ENCODE measurements at places on chromosomes 1 and 21.

DNA sequence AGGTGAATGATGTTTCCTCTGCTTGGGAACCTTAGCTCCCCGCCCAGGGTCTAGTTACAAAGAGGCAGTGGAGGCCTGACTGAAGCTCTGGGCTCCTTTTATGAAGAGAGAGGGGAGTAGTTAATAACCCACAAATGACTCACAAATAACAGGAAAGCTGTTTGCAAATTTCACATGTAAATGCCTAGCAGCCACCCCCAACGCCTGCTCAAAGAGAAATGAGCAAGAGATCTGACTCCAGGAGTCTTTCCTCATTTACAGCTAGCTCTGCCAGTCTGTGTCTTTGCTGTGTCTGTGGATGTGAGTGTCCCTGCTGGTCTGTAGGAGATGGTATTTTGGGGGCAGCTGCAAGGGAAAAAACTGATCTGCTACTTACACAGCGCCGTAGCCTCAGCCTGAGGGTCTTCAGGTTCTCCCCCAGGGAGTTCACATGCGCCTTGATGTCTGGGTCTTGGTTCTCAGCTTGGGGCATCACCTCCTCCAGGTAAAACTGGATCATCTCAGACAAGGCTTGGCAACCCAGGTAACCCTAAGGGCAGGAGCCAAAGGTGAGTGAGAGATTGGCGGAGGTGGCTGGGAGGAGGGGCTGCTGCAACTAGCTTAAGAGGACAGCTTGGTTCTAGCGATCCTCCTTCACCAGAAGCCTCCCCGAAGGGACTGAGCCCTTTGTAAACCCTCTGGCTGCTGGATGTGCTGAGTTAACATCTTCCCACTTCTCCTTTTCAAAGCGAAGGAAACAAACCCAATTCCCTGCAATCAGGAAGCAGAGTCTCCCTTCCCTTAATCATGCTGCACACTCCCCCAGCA lies at the start of gene IL19:
TSS of gene IL19 (plus strand) at position 243 of the 807 bp plus-strand sequence. CDS start 65,890 bp downstream, outside the sequence.
- no peak for DNase-seq

GRCh38 chr1:218728898-218729565 lies 383.9 kb downstream of the TGFB2 start:
- no peak for DNase-seq

DNA sequence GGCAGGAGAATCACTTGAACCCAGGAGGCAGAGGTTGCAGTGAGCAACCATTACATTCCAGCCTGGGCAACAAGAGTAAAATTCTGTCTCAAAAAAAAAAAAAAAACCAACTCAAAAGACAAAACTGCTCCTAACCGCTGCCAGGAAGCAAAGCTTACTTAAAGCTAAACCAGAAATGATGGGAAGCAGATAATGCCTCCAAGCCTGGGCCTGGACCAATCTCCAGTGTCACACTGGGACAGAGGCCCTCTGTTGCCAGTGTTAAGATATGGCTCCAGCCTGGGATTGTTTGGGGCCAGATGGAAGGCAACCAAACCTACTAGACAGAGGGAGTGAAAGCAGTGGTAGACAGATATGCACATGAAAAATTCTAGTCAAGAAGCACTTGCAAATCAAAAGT lies 36.9 kb downstream of the NSL1 start:
- DNase-seq = no peak

- no peak for DNase-seq
Observed at GRCh38 chr1:227938276-227938675, 9.5 kb downstream of the WNT9A start.

GRCh38 chr1:177338376-177338775 lies 167.6 kb downstream of the BRINP2 start:
- no peak for DNase-seq

GRCh38 chr21:31078216-31078615 lies 39.9 kb upstream of the KRTAP19-8 start:
- DNase-seq = no peak

- no peak for DNase-seq
Observed at GRCh38 chr1:164641353-164641730, 82.4 kb downstream of the PBX1 start.

GRCh38 chr1:225825078-225825477 lies 15.2 kb downstream of the EPHX1 start:
- no peak for DNase-seq

DNA sequence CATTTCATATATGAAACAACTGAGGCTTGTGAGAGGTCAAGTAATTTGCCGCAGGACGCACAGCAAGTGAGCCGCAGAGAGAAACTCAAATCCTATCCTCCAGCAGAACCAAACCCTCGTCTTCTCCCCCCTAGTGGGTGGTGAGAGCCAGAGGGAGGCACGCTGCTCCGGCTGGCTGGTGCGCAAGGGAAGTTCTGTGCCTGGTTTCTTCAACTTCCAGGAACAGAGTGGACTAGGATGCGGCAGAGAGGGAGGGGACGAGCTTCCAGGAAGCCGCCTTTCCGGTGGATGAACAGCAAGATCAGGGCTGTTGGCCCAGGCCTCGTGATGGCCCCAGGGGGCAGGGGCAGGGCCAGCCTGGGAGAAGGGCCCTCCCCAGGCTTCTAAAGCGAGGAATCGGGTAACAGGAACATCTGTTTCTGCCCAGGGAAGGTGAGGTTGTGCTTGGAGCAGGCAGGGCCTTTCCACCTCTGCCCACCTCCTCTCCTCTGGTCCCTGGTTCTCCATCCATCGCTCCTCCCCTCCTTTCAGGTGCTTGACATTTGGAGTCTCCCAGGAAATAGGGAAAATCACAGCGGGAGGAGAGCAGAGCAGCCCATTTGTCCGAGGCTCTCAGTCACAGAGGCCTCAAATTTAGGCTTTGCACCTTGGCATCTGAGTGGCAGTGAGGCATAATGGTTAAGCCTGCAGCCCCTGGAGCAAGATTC lies 16.8 kb upstream of the PDIK1L start:
- no peak for DNase-seq

- DNase-seq = peak; percentile 16
Observed at GRCh38 chr1:91948501-91949355, 473 bp upstream of the BRDT start.

GRCh38 chr21:14989359-14989758 lies 75.4 kb downstream of the NRIP1 start:
- no peak for DNase-seq

DNA sequence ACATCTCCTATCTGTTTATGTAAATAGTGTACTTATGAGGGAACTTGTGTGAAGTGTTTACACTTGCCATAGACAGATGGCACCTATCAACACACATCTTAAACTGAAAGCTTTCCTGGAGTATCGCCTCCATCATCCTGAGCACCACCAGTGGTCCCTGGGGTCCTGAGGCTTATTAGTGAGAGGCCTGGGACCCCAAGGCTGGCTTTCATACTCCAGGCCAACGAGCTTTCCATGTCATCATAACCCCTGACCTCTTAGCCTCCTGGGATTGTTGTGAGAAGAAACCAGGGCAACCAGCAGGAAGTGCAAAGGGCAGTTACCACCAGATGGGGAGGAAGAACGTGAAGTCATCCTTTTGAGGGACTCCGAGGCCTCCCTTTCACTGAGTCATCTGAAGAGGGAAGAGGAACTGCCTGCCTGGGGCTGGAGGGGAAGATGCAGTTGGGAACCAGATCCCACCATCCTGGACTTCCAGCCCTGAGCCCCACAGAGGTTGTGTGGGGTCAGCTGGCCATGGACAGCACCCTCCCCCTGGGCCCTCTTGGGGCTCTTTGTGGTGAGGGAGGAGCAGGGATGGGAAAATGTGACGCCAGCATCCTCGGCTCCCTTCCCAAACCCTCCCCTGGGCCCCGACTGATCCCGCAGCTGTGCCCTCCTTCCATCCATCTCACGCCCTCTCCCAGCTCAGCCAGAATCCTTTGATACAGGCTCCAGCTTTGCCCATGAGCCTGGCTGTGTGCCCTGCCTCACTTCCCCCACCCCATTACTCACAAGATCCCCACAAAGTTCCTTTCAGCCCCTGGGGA lies 5.8 kb downstream of the INKA2 start:
- DNase-seq = no peak

- DNase-seq = no peak
Observed at GRCh38 chr1:200464784-200465400, 55.1 kb upstream of the ZNF281 start.

DNA sequence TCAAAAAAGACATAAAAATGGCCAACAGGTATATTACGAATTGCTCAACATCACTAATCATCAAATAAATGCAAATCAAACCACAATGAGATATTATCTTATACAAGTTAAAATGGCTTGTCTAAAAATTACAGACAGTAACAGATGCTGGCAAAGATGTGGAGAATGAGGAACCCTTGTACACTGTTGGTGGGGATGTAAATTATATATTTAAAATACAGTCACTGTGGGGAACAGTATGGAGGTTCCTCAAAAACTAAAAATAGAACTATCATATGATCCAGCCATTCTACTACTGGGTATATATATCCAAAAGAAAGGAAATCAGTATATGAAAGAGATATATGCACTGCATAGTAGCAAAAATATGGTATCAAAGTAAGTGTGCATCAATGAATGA lies 1037.2 kb upstream of the B3GALT2 start:
- no peak for DNase-seq

DNA sequence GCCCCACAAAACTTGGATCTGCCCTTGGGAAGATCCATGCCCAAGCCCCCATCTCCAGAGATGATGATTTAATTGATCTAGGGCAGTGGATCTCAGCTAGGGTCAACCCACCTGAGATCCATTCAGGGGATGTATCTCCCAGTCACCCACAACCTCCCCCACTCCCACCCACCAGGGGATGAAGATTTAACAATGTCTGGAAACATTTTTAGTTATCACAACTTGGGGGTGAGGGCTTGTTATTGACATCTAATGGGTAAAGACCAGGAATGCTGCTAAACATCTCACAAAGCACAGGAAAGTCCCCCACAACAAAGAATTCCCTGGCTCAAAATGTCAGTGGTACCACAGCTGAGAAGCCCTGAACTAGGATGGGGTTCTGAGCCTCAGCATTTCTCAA lies 45.0 kb upstream of the LPGAT1 start:
- DNase-seq = no peak

GRCh38 chr1:29648798-29649188 lies 412.5 kb downstream of the PTPRU start:
- no peak for DNase-seq

- DNase-seq = no peak
Observed at GRCh38 chr1:22763487-22764200, 53.0 kb downstream of the EPHB2 start.

DNA sequence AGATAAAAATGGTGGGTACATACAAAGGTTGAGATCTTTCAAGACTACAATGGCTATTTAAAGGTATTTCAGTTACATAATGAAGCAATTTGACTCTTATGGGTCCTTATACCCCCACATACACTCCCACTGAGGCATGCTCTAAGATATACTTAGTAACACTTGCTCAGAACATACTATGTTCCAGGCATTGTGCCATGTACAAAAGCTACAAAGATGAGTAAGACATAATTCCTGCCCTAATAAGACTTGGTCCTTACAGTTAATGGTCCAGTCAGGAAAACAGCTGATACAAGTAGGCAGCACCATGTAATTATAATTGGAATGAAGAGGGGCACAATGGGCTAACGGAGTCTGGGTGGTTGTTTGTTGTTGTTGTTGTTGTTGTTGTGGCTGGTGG lies 166.7 kb upstream of the BEND5 start:
- DNase-seq = no peak

DNA sequence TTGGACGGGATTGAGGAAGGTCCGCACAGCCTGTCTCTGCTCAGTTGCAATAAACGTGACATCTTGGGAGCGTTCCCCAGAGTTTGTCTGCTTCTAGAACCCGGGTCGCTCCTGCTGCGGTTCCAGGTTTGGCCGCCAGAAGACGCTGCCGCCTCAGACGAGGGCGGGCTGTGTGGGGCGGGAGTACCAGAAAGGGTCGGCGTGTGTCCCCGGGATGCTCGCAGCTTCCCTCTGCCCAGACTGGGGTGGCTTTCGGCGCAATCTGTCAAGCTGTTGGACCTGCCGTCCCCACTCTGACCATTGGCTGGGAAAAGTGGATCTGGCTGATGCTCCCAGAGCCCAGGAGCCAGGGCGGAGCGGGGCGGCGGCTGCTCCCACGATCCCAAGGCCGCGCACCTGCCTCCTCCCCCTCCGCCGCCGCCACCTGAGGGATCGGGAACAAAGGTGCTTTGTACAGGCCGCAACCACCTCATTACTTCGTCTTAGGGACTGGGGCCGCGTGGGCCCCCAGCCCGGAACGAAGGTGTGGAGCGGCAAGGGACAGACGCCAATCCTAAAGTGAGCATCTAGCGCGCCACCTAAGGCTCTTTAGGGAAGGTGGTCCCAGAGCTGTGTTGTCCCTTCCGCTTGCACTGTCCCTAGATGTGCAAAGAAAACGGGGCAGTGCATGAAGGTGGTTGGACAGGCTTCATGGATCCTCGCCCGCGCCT lies 683 bp upstream of the EFNA4 start:
- peak; percentile 75 for DNase-seq

DNA sequence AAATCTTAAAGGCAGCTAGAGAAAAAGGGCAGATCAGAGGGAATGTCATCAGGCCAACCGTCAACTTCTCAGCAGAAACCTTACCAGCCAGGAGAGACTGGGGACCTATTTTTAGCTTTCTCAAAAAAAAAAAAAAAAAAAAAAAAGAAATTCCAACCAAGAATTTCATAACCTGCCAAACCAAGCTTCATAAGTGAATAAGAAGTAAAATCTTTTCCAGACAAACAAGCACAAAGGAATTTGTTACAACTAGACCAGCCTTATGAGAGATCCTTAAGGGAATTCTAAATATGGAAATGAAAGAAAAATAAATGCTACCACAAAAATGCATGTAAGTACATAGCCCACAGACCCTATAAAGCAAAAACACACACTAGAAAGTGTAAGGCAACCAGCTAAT lies 267.7 kb downstream of the AKT3 start:
- DNase-seq = no peak
